ENCODE measurements at places on chromosomes 2 and 18. TPM values are rescaled to one million over a fixed set of nuclear protein-coding genes. Genes with fewer than 3 reads are reported as not detected.

ARHGEF4 gene
- total RNA-seq, result 1.3 TPM

GALR1 gene
- not detected for total RNA-seq

SNED1 gene
- 37.2 TPM for total RNA-seq

LRATD1 gene
- total RNA-seq, result 0.26 TPM

DHRS9 gene
- total RNA-seq, result not detected

ASB3 gene
- total RNA-seq, result 23.8 TPM

GTF2A1L gene
- total RNA-seq, result 3.5 TPM

MMADHC gene
- total RNA-seq, result 121 TPM

SOCS6 gene
- total RNA-seq, result 31.5 TPM

NT5C1B gene
- not detected for total RNA-seq

CD8A gene
- not detected for total RNA-seq

KLHL41 gene
- 1.1 TPM for total RNA-seq

EVX2 gene
- total RNA-seq, result not detected

RASGRP3 gene
- total RNA-seq, result 2.5 TPM

NR4A2 gene
- 9.4 TPM for total RNA-seq

ALPI gene
- not detected for total RNA-seq

STEAP3 gene
- 1.7 TPM for total RNA-seq

INPP5D gene
- 0.56 TPM for total RNA-seq

FBXO36 gene
- total RNA-seq, result 2.5 TPM

TAF4B gene
- total RNA-seq, result 2.5 TPM

GRP gene
- not detected for total RNA-seq

SETBP1 gene
- total RNA-seq, result 2.6 TPM

ATP5MC3 gene
- 78.0 TPM for total RNA-seq

SLC9A4 gene
- total RNA-seq, result under 0.01 TPM

NMUR1 gene
- under 0.01 TPM for total RNA-seq

DPYSL5 gene
- not detected for total RNA-seq

MYCN gene
- not detected for total RNA-seq

VWC2L gene
- under 0.01 TPM for total RNA-seq

RNF103 gene
- total RNA-seq, result 18.5 TPM

PLEKHB2 gene
- total RNA-seq, result 170 TPM

RESP18 gene
- total RNA-seq, result not detected

ERMN gene
- under 0.01 TPM for total RNA-seq

LYG1 gene
- not detected for total RNA-seq

PIK3C3 gene
- total RNA-seq, result 45.2 TPM

CABLES1 gene
- total RNA-seq, result 19.0 TPM

GALNT5 gene
- 28.8 TPM for total RNA-seq

ABCG5 gene
- under 0.01 TPM for total RNA-seq

EHD3 gene
- 108 TPM for total RNA-seq

DYNAP gene
- total RNA-seq, result not detected

GPR55 gene
- not detected for total RNA-seq

IL1R2 gene
- 0.66 TPM for total RNA-seq

TPO gene
- total RNA-seq, result not detected

RELCH gene
- 52.6 TPM for total RNA-seq

LCT gene
- not detected for total RNA-seq

OR6B2 gene
- not detected for total RNA-seq

CWC22 gene
- 24.2 TPM for total RNA-seq

TACR1 gene
- total RNA-seq, result not detected

FAM228A gene
- total RNA-seq, result 0.79 TPM

PROKR1 gene
- under 0.01 TPM for total RNA-seq

TCF23 gene
- total RNA-seq, result not detected

NOSTRIN gene
- total RNA-seq, result under 0.01 TPM

NAT8 gene
- not detected for total RNA-seq

AFF3 gene
- total RNA-seq, result under 0.01 TPM
